HEK293T (cell line): ENCODE measurements at places on chromosomes 7 and 10.

GRCh38 chr10:119333146-119333792 is 125.9 kb downstream of the GRK5 start:
- no peak for DNase-seq

- no peak for DNase-seq
These were observed 60.0 kb upstream of the ACSM6 start for GRCh38 chr10:95133997-95134396.

GRCh38 chr7:123211545-123211944 is 11.8 kb upstream of the SLC13A1 start:
- no peak for DNase-seq

DNA sequence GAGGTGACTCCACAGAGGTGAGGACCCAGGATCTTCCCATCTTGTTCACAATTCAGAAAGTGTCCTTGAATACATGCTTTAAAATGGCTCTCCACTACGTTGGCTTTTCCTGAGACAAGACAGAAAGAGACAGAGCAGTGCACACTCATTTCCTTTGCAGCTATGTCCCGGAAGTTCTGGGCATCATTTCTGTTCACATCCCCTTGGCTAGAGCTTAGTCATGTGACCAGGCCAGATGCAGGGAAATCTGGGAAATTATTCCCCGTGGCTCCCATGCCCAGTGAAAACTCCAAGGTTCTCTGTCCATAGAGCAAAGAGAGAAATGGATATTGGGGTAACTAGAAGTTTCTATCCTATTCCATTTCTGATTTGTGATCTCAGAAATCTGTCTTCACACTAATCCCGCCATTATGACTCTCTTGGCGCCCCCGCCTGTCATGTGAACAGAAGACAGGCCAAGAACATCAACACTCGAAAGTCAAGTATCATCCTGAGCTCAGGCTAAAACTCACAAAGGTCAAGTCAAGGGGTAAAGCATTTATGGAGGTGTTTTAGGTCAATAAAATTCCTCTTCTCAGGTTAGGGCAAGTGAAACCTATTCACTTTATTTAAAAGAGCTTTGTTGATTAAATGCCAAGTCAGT is 251.4 kb upstream of the HABP2 start:
- DNase-seq: no peak

GRCh38 chr10:85642421-85643170 is 724.0 kb downstream of the GRID1 start:
- DNase-seq: peak; percentile 12

DNA sequence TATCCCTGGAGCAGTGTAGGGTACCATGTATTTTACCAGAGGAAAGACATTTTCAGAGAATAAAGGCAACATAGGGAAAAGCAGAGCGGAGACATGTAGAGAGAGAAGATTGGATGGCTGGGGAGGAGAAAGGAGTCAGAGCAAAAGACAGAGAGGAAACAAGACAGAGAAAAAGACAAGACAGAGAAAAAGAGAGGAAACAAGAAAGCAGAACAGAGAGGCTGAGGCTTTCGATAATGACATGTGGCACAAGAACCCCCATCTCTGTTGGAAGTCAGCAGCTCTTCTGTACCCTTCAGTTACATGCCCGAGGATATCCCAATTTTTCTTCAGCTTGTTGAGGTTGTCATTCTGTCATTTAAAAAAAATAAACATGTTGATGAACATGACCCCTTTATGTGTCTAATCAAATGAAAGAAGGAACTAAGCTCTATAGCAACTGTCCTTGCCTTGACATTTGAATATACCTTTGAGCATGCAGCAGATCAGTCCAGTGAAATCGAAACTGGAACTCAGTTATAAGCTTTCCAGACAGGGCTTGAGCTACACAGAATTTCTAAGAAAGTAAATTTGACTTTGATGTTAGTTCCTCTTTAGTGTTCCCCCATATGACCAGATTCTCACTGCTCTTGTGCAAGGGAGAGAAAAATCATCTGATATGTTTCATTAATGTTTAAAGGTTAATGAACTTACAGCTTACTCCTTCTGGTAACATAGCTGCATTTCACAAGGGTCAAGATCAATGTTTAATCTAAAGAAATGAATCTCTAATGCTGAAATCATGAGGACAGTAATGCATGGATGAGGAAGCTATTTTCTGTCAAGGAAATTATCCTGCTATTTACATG is 75.1 kb upstream of the SP4 start:
- DNase-seq: no peak

GRCh38 chr7:144579687-144580086 is 176.2 kb upstream of the NOBOX start:
- DNase-seq: no peak

DNA sequence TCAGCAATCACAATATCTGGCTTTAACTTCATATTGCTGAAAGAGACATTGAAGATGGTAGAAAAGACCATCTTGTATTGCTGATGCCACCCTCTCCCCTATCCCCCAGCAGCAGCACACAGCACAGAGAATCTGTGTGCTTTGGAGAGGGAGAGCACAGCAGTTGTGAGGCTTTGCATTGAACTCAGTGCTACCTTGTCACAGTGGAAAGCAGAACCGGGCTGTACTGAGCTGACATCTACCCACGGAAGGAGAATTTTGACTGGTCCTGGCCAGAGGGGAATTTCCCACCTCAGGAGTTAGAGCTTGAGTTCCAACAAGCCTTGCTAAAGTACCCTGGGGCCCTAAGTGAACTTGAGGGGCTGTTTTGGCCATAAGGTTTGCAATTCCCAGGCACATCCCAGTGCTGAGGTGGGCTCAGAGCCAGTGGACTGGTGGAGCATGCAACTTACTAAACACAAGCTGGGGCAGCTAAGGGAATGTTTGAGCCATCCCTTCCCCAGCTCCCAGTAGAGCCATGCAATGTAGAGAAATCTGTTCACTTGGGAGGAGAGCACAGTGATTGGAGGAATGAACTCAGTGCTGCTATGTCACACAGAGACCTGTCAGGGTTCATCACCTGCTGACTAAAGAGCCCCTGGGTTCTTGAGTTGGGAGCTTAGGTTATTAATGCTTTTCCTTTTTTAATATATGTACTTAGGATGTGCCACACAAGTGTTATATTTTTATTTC is 62.1 kb downstream of the OR13A1 start:
- no peak for DNase-seq

GRCh38 chr10:130858626-130859025 is 452.9 kb downstream of the TCERG1L start:
- DNase-seq: no peak

DNA sequence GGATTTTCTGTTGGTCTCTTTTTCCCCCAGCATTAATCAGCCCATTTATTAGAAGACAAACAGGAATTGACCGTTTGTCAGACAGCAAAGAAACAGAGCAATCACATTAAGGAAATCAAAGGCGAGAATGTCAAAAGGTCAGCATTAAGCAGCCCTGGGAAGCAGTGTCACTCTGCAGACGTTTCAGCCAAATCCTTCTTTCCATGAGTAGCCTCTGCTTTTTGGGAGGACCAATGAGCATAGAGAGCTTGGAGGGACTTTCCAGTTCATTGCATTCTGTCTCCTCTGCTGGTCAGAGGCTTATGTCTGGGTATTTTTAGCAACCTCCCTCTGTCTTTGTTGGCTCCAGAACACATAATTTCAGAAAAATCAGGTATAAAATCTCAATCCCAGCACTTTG is 481.4 kb downstream of the GALNT17 start:
- DNase-seq: no peak

DNA sequence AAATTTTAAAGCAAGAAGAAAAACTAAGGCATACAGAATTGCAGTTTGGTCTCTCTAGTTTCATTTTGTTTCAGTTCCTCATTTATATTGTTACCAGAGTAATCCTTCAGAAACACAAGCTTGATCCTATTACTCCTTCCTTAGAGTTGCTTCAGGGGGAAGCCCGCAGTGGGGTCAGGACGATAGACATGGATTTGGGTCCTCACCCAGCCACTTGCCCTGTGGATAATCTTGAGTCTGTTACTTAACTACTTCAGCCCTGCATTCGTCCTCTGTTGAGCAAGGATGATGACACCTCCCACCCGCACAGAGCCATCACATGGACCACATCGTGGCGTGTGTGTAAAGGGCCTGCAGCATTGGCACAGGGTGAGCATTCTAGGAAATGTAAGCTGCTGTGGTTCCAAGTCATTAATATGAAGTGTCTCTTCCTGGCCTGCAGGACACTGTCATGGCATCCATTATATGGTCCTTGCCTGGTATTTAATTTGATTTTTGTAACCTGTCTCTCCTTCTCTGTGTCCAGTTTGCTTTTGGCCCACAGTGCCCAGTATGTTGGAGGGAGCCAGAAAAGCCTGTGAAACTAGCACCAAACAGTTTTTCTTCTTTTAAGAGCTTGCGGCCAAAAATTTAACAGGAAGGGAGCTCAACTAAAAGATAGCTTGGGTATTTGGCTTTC is 111.2 kb downstream of the EEPD1 start:
- no peak for DNase-seq

- no peak for DNase-seq
These were observed 229.2 kb upstream of the HPS1 start for GRCh38 chr10:98675902-98676301.

DNA sequence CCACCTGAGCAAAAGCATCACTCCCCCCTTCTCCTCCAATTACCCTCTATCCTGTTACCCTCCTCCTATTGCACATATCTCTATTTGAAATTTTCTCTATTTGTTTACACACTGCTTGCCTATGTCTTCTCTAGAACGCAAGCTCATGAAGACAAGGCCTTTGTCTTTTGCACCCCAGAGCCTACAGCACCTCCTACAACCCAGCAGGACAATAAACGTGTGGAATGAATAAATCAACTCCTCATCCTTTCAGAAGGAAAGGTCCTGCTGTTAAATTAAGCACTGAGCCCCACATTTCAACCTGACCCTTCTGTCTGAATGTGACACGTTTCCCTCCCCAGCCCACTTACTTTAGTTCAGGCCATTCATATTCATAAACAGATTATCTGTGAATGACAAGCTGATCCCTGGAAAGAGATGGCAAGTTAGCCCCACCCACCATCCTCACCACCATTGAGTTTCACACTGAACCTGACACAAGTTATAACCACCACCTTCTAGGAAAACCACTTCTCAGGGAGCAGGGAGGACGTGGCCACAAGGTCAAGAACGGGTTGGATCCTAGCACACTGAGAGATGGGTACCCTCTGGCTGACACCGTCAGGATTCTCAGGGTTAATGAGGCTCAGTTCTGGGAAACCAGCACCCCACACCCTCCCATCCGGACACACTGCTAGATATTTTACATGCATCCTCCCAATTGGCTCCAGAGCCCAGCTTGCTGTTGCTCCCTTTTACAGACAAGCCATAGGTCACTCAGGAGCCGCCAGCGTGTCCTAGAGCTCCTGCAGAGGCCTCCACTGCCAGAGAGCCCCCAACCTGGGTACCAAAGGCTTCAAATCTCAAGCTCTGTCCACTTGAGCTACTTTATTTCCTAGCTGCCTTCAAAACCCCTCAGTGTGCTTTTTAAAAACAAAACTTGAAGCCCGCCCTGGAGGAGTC is 934 bp downstream of the PRTFDC1 start:
- peak; percentile 20 for DNase-seq

DNA sequence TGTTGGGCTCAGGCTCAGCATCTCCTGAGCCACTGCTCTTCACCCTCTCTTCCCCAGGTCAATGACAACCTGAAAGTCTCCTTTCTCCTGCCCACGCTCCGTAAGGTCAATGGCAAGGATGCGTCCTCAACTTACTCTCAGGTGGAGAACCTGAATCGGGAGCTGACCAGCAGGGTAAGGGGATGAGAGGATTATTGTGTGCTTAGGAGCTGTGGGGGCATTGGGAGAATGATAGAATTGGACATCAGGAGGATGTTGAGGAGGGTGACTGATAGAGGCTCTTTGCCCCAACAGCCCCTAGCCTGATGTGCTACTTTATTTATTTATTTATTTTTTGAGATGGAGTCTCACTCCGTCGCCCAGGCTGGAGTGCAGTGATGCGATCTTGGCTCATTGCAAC is 1.3 kb downstream of the LRWD1 start:
- DNase-seq: no peak

DNA sequence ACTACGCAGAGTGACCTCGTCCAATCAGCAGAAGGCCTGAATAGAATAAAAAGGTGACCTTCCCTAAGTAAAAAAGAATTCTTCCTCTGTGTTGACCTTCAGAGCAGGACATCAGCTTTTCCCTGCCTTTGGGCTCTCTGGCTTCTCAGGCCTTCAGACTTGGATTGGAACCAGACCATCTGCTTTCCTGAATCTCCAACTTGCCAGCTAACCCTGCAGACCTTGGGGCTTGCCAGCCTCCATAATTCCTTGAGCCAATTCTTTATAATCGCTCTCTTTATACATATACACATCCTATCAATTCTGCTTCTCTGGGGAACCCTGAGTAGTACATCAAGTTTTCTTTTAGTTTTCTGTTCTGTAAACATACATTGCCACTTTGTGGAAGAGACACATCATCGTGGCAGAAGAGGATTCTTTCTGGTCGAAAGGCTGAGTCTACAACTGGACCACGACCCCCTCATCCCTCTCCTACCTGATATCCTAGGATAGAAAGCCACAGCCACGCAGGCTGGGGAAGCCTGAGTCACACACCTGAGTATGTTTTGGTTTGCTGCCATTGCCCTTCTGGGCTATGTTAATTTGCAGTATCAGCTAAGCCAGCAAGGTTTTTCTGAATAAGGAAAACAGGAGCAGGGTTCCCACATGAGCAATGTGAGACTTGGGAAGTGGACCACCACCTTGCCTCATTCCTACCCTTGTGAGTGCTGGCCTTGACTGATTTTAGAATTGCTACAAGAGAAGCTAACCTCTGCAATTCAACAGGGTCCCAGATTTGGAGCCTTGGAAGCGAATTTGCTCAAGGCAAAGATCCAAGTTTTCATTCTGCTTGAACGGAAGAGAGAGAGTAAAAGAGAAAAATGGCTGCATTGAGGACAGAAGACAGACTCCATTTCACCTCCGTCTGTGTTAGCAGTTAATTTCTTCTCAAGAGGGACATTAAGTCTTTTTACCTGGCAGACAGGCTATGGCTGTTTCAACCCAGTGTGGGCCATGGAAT is 445.2 kb upstream of the FZD8 start:
- no peak for DNase-seq

GRCh38 chr7:145797507-145797906 is 319.1 kb upstream of the CNTNAP2 start:
- no peak for DNase-seq

GRCh38 chr10:88826388-88826787 is 23.9 kb downstream of the LIPM start:
- no peak for DNase-seq

DNA sequence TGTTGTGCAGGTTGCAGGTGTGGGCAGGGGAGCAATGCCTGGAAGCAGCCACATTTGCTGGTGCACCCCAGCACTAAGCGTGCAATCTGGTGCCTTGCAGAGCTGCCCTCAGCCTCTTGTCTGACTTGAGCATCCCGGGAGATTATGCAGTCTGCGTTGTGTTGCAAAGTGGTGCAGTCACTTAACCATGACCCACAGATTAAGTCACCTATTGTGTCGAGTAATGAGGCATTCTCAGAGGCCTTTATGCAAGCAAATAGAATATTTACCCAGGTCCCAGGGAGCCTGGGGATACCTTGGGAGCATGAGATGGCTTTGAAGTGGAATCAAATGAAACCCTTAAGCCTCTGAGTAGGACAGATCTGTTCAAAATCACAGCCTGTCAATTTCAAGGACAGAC is 529.0 kb downstream of the TYW1 start:
- DNase-seq: no peak

DNA sequence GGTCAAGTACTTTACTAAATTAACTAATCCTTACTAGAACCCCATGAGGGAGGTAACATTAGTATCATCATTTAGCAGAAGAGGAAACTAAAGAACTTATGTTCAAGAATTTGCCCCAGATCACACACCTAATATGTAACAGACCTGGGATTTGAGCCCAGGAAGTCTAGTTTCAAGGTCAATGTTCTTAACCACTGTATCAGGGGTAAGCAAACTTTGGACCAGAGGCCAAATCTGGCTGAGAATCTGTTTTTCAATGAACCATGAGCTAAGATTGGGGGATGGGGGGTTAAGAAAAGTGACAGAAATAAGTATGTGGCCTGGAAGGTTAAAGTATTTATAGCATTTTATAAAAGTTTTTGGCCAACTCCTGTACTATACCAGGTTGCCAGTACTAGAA is 95.1 kb downstream of the ZNF248 start:
- DNase-seq: no peak
